ENCODE measurements at places on chromosomes 6 and 20.
A peak's percentile ranks its signal among the peaks of the same experiment; 100 is the strongest.

DNA sequence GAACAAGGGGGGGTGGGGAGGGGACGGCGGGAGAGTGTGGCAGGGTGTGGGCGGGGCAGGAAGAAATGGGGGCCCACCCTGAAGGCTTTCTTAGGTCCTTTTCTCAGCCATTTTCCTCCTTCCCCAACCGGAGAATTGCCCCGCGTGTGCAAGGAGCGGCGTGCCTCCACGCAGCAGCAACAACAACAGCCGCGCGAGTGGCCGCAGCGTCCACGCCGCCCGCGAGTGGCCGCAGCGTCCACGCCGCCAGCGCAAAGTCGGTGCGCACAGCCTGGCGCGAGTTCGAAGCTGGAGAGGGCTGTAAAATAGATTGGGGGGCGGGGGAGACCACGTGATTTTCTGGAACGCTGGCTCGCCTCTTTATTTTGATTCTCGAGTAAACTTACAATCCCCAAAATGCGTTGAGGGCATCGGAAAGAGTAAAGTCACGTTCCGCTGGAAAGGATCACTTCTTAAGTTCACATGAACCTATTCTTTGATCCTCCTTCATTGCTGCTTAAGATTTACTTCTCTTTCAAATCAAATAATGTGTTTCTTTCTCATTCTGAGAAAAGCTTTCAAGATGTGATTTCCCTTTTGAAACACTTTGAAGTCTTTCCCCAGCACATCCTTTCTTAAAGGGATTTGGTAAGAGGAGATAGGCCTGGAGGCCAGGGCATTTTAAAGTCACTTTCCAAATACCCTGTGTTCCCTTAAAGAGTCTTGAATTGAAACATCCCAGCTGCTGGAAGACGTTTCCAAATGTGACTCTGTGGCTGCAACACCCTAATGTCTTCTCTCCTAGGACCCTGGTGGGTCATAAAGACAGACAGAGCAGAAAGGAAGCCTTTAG is 66.7 kb upstream of the ZNF217 start:
- DNase-seq = no peak

DNA sequence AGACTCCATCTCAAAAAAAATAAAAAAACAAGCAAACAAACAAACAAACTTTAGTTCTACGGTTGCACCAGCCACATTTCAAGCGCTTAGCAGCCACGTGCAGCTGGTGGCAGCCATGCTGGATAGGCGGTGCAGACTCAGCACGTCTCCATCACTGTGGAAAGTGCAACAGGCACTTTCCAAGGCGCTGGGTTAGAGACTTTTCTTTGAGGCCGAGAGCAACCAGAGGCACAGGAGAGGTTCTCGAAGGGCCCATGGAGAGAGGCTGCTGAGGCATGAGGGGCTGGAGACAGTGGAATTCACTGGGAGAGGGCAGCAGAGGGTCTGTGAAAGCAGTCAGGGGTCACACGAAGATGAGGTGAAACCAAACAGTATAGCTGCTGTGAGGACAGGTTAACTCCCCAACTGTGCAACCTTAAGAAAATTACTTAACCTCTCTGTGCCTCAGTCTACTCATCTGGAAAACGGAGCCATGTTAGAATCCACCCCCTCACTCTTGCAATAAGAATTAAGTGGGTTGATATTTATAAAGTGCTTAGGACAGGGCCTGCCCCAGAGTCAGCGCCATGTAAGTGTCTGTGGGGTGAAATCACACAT is 27.5 kb downstream of the TGM2 start:
- no peak for DNase-seq

GRCh38 chr6:105313211-105313610 is 89.7 kb downstream of the PREP start:
- DNase-seq = no peak

DNA sequence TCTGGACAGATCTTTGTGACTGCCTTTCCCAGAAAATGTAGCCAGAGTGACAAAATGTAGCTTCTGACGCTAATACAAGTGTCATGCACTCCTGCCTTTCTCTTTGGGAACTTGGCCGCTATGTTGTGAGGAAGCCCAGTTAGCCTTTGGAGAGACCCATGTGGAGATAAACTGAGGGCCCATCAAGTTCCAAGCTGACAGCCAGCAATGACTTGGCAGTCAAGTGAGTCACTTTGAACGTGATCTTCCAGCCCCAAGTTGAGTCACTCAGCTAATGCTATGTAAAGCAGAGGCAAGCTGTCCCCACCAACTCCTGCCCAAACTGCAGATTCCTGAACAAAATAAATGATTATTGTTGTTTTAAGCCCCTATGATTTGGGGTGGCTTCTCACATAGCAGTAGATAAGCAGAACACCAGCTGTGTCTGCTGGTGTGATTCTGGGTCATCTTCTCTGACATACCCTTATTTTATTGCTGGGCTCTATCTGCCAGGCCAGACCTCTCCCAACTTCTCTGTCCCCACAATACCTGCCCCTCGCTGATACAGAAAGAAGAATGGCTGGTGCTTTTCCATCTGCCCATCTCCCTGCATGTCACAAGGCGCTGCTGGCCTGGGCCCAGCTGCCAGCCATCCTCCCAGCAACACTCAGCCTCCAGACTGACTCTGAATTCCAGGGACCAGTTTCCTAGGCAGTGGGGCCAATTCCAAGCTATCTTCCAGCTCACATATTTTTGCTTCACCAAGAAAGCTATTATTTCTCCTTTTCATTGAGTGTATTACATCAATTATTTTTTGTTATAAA is 274.8 kb downstream of the LRFN2 start:
- no peak for DNase-seq

GRCh38 chr20:15682690-15683089 is 890.6 kb downstream of the KIF16B start:
- no peak for DNase-seq

DNA sequence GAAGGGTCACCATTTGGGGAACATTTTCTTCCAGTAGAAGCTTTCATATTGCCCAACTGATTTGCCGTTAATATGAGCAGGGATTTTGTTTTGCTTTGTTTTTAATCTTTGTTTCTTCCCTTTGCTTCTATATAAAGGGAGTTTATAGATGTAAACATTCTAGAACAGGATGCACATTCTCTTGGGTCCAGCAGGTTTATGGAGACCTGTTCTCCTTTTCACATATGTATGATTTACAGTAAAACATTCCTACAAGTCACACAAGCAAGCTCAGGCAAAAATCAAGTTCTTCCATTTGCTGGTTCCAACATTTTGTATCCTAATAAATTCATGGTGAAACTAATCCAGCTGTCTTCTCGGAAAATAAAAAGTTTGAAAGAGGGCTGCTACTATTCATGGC is 1082.4 kb upstream of the FLRT3 start:
- DNase-seq = no peak

DNA sequence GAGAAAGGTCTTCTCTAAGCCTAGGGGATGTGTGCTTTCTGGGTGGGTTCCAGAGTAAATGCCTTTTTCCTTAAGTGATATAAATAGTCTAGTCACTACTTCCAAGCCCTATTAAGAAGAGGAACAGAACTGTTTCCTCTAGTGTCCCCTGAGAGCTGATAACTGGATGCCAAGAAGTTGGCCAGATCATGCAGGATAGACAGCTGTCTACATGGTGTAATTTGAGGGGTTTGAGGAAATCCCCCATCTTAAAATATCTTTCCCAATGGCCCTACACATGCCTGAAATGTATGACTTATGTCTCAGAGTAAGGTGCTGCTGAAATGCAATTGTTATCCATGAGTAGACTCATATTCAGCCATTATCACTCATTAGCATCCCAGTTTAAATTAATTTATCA is 20.2 kb upstream of the PIM1 start:
- DNase-seq = no peak

GRCh38 chr6:87196275-87196842 is 41.0 kb downstream of the ZNF292 start:
- peak; percentile 10 for DNase-seq

DNA sequence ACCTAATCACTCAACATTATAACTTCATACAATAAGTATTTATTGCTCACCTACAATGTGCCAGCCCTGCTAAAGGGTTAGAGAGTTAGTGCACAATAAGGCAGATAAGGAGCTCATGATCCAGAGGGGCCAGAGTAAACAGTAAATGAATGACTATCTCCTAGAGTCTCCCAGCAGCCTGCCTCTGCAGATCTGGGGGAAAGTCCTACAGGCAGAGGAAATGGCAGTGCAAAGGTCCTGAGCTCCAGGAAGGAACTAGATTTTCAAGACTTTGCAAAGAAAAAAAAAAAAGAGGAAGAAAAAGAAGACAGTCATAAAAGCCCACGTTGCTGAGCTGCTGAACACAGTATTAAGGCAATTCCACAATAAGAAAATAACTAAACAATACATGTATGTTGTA is 160.1 kb downstream of the SIM1 start:
- no peak for DNase-seq

DNA sequence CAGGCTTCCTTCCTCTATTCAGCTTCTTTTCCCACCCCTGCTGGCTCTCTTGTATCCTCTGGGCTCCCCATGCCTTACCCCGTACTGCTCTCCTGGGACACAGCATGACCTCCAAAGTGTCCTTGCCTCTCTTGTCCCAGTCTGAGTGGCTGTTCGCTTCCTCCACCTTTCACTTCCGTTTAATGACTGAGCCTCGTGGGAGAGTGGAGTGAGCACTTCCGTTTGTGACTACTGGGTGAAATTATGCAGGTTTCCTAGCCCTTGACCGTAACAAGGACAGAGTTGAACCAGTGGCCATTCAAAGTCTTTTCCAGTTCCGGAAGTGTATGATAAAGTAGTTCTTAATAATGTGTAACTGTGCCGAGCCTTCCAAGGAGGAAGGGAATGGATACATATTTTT is 109.2 kb downstream of the ARID1B start:
- DNase-seq = peak; percentile 64

GRCh38 chr6:109323241-109323640 is 59.0 kb downstream of the CD164 start:
- DNase-seq = no peak

- no peak for DNase-seq
Observed at GRCh38 chr20:35641743-35642142, 23.0 kb downstream of the CPNE1 start.

DNA sequence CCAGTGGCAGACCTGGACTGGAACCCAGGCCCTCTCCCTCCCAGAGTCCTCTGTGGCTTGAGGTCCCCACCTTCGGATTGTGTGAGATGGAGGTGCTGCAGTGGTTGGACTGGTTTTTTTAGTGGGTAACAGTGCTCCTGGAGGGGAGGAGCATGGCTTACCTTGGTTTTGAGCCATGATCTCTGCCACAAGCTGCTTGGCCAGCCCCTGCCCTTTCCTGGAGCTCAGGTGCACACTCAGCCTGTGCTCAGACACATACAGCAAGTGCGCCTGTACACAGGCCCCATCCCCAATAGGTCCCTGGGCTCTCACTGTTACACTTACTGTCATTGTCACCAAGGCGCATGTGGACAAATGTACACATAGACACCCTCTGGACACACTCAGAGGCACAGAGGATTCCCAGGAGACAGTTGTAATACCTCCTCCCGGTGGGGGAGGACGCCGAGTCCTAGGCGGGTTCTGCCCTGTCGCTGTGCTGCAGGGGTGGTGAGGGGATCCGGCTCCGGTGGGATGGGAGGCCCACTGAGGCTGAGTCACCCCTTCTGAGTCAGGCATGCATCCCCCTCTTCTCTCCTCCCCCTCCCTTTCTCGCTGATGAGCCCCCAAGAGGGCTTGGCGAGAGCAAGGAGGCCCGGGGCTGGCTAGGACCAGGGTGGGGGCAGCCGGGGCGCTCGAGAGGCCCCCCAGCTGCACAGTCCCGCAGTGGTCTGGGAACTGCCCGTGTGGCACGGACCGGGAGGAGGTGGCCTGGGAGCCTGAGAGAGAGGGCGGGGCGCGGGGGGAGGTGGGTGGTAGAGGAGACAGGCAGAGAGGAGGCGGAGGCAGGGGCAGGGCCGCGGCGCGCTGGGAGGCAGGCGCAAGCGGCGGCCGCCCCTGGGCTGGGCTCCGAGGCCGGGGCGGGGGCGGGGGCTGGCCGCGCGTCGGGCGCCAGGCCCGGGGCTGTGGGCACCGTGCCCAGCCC is 522 bp upstream of the EPB41L1 start:
- DNase-seq = peak; percentile 82

GRCh38 chr6:30726506-30727413 is 6.6 kb downstream of the TUBB start:
- DNase-seq = no peak

- no peak for DNase-seq
Observed at GRCh38 chr20:49292010-49292409, 14.2 kb upstream of the ZNFX1 start.

DNA sequence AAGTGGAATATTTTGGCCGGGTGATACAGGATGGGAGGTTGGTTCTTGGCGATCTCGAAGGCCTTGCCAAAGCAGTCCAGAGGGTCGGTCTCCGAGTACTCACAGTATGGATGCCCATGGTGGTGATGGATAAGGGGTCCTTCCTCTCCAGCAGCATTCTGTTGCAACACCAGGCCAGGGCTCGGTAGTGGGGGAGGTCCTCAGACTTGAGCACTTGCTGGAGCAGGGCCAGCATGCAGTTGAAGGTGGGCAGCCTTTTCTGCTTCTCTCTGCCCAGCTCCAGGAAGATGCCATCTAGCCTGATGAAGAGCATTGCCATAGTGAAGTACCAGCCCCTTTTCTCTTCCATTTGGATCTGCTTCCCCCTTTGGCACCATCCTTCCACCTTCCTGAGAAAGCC is 99.4 kb upstream of the MCHR2 start:
- no peak for DNase-seq

GRCh38 chr20:35311409-35311808 is 19.2 kb upstream of the FAM83C start:
- DNase-seq = no peak

DNA sequence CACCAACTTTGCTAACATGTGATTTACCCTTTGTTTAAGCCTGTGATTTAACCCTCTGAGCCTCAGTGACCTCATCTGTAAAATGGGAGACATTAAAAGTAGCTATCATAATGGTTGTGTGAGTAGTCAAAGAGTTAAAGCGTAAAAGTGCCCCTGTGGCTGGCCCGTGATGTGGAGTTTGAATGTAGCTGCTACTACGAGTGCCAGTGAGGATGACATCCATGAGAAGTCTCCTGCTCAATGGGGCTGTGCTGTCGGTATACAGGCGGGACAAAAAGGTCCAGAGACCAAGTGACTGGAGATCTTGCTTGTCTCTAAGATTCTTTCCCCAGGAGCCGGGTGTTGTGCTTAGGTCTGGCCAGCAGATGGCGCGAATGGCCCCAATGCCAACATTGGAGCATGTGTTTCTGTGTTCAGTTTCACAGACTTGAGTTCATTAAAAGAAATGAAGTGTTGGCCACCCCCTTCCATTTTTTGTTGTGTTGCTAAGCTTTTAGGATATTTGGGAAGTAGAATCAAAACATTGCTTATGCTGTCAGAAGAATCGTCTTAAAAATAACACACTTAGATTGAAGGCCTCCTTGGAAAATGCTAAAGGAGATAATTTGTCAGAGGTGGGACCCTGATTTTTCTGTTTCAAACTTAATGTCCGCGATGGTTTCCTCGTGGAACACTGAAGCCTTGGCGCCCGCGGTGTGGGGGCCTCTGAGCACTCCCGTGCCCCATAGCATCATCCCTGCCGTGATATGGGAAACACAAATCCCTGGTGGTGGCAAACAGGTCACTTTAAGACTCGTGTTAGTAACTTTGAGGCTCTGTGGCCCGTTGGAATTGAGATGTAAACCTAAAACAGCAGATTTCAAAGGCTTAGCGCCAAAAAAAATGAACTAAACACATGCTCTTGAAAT is 9.3 kb upstream of the RBM38 start:
- peak; percentile 86 for DNase-seq

DNA sequence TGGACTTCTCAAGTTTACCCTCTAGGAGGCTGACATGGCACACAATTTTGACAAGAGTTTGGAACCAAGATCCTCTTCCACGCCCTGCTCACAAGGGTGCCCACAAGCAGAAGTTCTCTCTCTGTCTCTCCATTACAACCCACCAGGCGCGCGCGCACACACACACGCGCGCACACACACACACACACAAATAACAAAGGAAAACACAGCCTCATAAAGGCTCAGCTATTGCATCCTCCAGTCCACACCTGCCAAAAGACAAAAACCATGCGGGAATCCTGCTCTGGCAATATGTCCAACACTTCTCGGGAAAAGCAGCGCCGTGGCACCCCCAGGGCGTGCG is 870 bp downstream of the PAK5 start:
- no peak for DNase-seq

Measured in hepatic stellate cell (primary cell).